ENCODE measurements at places on chromosomes 2 and 18.

- H3K27ac ChIP-seq = no peak overlapping the region
- DNase-seq = no peak
- peaks cover 18% of the 10 kb centered on the region for H3K36me3 ChIP-seq
- peaks cover 17% of the 10 kb centered on the region for H3K4me1 ChIP-seq
- no peaks in the 10 kb centered on the region for H3K27me3 ChIP-seq
Measured at GRCh38 chr2:130338793-130339345, 3.8 kb upstream of the IMP4 start.

DNA sequence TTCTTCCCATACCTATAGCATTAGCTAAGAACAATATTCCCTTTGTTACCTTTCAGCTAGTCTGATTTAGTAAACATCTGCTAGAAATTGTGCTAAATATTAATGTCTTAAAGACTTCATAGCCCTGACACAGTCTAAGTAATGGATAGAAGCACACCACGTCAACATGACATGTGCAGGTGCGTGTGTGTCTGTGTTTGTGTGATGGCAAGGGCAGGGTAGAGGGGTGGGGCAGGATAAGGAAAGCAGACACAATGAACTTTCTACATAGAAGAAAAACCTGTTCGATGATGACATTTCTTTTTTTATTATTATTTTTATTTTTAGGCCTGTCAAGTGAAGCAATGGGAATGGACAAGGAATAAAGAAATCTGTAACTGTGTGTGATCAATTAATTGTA, 223.3 kb downstream of the NOL4 start:
- no peak overlapping the region for H3K4me3 ChIP-seq
- no peak for DNase-seq
- no peak overlapping the region for H3K27ac ChIP-seq
- no peaks in the 10 kb centered on the region for H3K27me3 ChIP-seq
- no peaks in the 10 kb centered on the region for H3K36me3 ChIP-seq

DNA sequence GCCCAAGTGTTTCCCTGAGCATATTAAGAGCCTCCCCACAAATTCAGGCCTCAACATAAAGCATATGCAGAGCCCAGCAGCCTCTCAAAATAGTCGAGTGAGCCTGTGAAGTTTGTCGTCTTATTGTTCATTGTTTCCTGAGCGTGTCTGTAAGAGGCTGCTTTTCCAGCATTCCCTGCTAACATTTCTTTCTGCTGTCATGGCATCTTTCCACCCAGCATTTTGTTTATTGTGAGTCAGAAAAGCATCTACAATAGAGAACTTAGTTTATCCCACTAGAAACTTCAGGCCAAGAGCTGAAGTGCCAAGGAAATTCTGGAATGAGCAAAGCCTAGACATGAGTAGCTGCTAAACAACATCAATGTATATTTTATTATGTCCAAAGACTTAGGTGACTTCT, 46.3 kb upstream of the STAM2 start:
- DNase-seq = no peak
- H3K4me3 ChIP-seq = no peak overlapping the region
- peaks cover 12% of the 10 kb centered on the region for H3K4me1 ChIP-seq
- no peaks in the 10 kb centered on the region for H3K36me3 ChIP-seq
- no peak overlapping the region for H3K27ac ChIP-seq
- no peaks in the 10 kb centered on the region for H3K27me3 ChIP-seq

- no peak for DNase-seq
- H3K36me3 ChIP-seq = no peaks in the 10 kb centered on the region
- no peak overlapping the region for H3K4me3 ChIP-seq
- no peaks in the 10 kb centered on the region for H3K27me3 ChIP-seq
- H3K4me1 ChIP-seq = no peaks in the 10 kb centered on the region
Measured at GRCh38 chr2:137910641-137911040, 53.6 kb upstream of the HNMT start.

- no peaks in the 10 kb centered on the region for H3K36me3 ChIP-seq
- H3K27ac ChIP-seq = no peak overlapping the region
- peaks cover 5% of the 10 kb centered on the region for H3K4me1 ChIP-seq
- H3K4me3 ChIP-seq = no peak overlapping the region
- H3K27me3 ChIP-seq = no peaks in the 10 kb centered on the region
- DNase-seq = no peak
Measured at GRCh38 chr18:3869848-3870247, 419.9 kb downstream of the TGIF1 start.

- no peaks in the 10 kb centered on the region for H3K36me3 ChIP-seq
- H3K27ac ChIP-seq = no peak overlapping the region
- H3K4me3 ChIP-seq = no peak overlapping the region
- no peaks in the 10 kb centered on the region for H3K27me3 ChIP-seq
- DNase-seq = no peak
Measured at GRCh38 chr2:223729781-223730180, 107.6 kb downstream of the AP1S3 start.

DNA sequence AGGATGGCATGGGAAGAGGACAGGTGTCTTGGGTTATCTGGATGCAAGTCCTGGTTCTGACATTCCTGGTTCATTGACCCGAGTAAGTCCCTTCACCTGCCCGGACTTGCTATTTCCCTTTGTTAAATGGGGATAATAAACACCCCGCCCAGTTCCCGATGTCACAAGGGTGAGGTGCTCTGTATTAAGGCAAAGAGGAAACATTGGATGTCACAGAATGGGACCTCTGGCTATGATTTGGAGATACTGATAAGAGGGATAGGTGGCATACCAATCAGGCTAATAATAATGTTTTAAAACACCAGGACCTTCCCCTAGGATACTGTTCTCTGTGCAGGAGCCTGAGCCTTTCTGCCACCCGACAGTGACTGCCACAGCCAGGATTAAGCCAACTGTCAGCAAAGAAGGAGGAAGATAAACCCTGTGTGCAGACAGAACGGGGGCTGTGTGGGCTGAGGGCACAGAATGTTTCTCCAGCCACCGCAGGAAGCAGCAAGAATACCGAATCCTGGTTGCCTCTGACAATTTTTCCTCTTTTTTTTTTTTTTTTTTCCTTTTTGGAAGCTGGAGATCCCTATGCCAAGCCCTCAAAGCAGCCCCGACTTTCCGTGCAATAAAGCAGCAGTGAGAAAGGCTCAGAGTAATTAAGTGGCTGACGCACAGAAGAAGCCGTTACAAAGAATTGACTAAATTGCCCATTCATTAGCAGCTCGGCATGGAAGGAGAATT, 336.6 kb downstream of the SMAD2 start:
- no peaks in the 10 kb centered on the region for H3K4me1 ChIP-seq
- H3K4me3 ChIP-seq = no peak overlapping the region
- H3K27ac ChIP-seq = no peak overlapping the region
- no peaks in the 10 kb centered on the region for H3K36me3 ChIP-seq
- H3K27me3 ChIP-seq = peaks cover 13% of the 10 kb centered on the region

Measured in tibial artery (tissue), 4 donors.